Stimulated activated CD8-positive, alpha-beta memory T cell treated with anti-CD3 and anti-CD28 coated beads, Interleukin-7, amount 100 ng/mL, for 24 hours (primary cell): ENCODE measurements at places on chromosomes 5 and 9.

DNA sequence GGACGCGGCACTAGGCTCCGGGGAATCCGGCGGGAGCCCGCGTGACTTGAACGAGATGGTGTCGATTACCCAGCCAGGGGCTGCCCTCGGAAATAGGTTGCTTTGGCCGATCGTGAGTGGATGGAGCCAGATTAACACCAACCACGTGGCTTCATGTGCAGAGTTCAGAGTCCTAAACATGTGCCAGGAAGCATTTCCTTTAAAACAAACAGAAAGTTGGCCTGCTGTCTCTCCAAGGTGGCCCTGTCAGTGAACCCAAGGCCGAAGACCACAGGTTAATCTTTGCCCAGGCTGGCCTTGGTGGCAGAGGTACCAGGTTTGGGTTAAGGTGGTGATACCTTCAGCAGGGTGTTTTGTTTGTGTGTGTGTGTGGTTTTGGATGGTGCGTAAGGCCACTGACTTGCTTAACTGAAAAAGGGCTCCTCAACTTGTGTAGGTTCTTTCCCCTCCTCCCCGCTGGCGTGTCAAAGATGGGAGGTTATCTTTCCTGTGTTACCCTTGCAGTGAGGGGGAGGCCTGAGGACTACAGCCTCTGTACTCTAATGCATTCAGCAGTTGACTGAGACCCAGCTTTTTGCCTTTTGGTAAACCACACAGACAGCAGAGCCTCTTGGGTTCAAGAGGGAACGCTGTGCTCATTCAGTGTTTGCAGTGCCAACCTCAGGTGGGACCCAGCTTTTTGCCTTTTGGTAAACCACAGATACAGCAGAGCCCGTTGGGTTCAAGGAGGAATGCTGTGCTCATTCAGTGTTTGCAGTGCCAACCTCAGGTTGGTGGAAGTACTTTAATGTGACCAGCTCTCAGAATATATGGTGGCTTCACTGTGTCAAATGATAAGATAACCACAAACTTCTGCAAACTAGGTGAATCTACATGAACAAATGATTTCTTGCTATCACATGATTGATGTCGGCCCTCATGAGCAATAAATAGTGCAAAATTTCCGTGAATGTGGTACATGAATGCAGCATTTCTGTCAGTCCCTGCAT, 1.4 kb downstream of the IQGAP2 start:
- DNase-seq, result peak; percentile 43

DNA sequence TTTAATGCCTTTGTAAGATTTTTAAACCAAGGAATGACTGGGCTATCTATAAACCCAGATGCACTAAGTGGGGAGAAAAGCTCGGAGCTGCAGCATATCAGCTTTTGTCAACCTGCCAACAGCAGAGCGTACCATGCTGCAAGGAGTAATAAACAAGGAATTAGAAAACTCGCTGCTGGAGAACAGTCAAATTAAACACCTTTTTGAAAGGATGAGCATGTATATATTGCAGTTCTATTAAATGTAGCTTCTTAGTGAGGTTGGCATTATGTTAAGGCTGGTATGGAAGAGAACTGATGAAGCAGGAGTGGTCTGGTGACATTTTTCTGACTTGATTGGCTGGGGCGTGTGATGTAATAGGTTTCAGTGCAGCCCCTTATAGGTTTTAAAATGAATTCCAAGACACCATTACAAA, 74.7 kb downstream of the PIK3R1 start:
- no peak for DNase-seq

DNA sequence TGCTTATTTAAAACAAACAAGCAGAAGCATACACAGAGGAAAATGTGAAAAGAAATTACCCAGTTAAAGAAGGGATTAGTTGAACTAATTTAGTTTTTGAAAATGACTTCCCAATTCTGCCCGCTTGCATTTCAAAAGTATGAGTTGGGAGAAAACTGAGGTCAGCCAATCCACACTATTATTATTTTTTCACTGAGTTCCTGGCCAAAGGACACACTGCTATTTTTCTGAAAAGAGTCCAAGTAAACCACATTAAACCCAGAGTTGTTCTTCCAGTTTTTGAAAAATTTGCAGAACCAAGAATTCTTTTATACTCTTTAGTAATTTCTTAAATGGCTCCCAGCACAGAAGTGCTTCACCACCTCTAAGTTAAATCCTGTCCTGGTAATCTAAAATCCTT, 7.5 kb downstream of the SMU1 start:
- DNase-seq, result no peak

GRCh38 chr9:68877219-68877618, 136.7 kb downstream of the PRKACG start:
- no peak for DNase-seq

DNA sequence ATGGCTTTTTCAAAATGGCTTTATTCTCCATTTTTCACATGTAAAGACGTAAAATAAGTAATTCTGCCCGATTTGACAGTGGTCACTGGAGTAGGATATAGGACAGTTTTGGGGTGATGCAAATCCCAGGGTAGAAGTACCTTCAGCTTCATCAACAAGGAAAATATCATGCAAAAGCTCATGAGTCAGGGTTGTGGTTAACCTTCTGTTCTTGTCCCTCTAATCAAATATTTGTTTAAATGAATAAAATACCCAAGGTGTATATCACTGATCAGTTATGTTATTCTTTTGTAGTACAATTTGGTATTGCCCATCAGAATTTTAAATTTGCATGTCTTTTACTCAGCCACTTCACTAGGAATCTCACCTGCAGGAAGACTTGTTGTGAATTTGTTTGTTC, 40.0 kb downstream of the FBXL7 start:
- DNase-seq, result no peak

DNA sequence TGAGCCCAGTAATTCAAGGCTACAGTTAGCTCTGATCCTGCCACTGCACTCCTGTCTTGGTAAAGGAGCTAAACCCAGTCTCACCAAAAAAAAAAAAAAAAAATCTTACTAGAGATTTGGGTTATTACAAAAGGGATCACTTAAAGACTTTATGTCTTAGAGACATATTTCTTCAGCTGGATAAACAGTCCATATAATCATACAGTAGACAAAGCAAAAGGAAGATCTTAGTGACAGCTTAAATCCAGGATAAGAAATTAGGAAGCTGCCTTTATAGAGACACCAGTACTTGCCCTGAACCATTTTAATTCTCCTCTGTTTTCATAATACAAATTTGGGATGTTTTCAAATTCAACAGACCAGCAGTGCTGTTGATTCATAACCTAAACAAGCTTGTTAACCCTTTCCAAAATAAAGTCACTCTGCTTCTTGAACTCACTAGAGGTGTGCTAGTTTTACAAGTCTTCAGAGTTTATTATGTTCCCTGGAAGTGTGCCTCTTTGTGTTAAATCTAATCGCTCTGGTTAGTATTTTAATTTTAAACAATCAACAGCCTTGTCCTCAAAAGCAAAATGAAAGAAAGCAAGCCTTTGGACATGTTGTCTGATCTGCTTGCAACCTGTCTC, 255.5 kb downstream of the ARRDC3 start:
- DNase-seq, result no peak

DNA sequence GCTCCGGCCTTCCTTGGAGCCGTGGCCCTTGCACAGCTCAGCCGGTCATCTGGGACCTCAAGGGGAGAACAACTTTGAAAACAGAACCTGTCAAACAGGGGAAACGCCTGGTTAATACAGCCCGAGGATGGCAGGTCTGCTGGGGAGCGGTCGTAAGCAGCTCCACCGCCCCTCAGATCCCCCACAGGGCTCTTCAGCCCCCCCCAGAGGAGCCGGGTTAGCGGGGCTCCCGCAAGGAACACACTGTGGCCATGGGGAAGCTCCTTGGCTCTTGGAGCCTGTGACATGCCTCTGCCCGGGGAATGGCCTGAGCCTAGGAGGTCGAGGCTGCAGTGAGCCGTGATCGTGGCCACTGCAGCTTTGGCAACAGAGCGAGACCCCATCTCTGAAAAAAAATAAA, 6.8 kb downstream of the TMEM250 start:
- no peak for DNase-seq
